ENCODE measurements at places on chromosomes 13 and 19.
A peak's percentile ranks its signal among the peaks of the same experiment; 100 is the strongest.

- no peak for DNase-seq
Observed at GRCh38 chr19:10858204-10858828, 10.1 kb downstream of the C19orf38 start.

DNA sequence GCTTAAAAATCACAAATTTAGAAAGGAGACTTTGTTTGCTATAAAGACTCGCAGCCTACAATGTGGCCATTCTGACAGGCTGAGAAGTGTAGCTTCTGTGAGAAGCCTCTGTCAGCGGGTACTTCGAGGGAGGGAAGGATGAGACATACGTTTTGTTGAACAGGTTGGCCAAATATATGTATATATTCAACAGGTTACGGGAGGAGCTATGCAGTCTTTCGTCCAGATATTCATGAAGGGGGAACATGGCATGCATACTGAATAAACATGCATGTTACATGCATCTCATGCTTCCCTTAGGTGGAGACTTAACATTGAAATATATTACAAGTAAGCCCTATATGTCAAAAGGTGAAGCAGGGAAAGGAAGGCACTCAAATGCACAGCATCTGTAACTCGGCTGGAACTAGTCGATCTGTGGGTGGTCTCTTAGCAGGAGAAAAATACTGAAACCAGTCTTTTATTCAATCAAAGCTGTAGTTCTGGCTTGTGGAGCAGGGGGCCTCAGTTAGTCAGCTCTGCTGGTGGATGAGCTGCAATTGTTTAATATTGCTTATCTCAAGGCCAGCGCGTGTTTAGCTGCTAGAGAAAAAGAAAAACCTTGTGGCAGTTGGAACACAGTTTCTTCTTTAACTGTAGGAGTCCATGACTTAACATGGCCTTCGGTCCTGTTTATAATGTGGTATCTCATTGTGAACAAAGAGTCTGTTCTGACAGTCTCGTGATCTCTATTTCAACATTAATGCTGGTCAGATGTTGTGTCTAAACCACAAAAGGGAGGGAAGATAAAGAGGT lies 94.3 kb downstream of the FAM216B start:
- DNase-seq, result no peak

DNA sequence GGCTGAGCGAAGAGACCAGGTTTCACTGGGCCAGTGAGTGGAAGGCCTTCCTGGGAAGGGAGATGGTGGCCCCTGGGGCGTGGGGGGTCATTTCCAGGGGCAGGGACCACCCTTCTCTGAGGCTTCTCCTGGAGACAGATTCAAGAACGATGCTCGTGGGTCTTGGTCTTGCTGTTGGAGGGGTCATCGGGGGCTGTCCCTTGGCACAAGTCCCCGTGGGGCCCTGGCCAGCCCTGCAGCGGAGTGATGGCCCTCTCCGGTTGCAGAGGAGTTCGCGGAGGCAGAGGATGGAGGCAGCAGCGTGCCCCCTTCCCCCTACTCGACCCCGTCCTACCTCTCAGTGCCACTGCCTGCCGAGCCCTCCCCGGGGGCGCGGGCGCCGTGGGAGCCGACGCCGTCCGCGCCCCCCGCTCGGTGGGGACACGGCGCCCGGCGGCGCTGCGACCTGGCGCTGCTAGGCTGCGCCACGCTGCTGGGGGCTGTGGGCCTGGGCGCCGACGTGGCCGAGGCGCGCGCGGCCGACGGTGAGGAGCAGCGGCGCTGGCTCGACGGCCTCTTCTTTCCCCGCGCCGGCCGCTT lies 4.8 kb downstream of the TTC9B start:
- no peak for DNase-seq

GRCh38 chr19:43545981-43546380 lies 13.0 kb downstream of the ZNF575 start:
- DNase-seq, result no peak

- no peak for DNase-seq
Observed at GRCh38 chr13:43006893-43007631, 15.0 kb upstream of the EPSTI1 start.

DNA sequence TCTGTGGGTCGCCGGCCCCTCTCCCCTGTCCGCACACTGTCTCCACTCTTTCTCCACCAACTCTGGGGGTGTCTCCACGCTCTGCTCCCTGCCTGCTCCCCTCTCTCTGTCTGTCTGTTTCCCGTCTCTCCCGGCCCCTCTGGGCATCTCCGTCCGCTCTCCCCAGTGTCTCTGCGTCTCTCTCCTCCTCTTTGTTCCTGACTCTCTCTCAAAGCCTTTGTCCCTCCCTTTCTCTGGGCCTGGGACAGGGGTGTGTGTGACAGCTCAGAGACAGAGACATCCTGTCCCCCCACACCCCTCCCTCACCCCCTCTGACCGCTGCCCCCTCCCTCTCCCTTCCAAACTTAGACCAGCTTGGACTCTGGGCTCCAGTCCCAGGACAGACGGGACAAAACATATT lies 668 bp upstream of the SBK3 start:
- DNase-seq, result no peak

- DNase-seq, result peak; percentile 68
Observed at GRCh38 chr13:28718543-28719226, at the start of gene SLC46A3. TSS of gene SLC46A3 (minus strand) at chr13:28718970. CDS start at chr13:28717998, 972 bp downstream.

GRCh38 chr13:30268673-30269072 lies 38.7 kb downstream of the KATNAL1 start:
- DNase-seq, result no peak

GRCh38 chr19:3028305-3029064 lies 595 bp downstream of the TLE2 start:
- no peak for DNase-seq

- DNase-seq, result no peak
Observed at GRCh38 chr19:19315444-19315843, 4.9 kb downstream of the SUGP1 start.

DNA sequence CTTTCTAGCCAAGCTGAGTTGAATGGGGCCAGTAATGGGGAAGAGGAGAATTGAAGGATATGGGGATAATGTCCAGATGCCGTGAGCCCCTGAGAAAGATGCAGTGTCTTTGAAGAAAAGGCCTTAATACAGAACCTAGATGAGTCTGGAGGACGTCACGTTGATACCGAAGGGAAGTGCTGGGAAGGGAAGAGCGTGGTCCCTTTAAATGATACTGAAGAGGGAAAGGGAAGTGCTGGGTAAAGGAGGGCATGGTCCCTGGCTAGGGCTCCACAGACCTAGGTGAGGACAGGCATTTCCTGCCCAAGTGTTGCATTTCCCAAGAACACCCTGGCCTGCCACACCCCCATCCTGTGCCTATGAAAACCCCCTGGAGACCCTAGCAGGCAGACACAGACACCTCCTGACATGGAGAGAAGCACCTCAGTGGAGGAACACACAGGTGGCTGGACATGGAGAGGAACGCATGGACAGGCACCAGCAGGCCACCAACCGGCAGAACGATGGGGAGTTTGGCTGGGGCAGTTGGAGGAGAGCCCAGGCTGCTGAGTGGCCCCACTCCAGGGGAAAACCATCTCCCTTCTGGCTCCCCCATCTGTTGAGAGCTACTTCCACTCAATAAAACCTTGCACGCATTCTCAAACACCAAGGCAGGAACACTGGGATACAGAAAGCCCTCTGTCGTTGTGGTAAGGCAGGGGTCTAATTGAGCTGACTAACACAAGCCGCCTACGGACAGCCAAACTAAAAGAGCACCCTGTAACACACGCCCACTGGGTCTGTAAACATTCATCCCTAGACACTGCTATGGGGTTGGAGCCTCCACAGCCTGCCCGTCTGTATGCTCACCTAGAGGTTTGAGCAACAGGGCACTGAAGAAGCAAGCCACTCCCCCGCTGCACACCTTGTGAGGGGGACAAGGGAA lies 34.9 kb upstream of the POMP start:
- no peak for DNase-seq

DNA sequence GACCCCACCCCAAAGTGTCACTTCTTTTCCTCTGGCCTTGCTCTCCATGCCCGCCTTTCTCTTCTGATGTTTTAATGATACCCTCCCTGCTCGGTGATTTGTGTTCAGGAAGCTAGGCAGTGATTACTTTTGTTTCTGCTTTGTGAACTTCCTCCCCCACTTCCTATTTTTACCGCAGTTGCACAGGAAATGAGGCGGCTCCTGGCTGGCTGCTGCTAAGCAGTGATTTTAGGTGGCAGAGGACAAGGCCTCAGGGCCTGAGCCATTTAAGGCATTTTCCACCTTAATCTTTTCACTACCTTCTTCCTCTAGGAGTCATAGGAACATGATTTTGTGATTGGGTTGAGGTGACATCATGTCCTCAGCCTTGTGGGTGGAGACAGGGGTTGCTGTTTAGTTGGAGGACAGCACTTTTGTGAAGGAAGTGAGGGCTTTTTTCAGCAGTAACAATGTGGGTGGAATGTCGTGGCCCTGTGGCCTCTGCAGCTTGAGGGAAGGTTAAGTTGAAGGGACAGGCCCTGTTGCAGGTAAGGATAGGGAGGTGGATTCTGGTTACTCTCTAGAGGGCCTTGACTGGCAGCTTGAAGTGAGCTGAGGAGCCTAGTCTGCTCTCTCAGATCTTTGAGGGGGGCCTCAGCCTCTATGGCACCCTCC lies 15.7 kb downstream of the GARRE1 start:
- DNase-seq, result no peak

- no peak for DNase-seq
Observed at GRCh38 chr13:37132211-37132610, 26.7 kb upstream of the CSNK1A1L start.

- no peak for DNase-seq
Observed at GRCh38 chr13:114318624-114319023, 4.3 kb downstream of the CHAMP1 start.

GRCh38 chr13:113216254-113217048 lies 7.0 kb downstream of the CUL4A start:
- DNase-seq, result no peak

- no peak for DNase-seq
Observed at GRCh38 chr19:3720349-3720917, 12.2 kb downstream of the TJP3 start.

DNA sequence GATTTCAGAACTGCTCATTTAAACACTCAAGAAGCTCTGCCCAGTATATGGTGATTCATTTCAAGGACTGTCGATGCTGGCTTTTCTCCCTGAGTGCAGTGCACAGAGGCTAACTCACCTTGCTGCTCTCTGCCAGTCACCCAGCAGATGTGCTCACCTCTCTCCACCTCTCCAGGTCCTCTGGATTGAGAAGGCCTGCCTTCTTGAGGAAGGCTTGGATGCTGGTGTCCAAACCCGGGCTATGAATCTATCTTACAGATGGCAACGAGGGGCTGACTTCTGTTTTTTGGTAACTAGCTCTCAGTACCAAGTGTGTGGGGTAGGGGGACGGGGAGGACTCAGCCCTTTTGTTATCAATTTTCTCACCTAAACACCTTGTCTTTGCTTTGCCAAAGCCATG lies 47.6 kb downstream of the TEX29 start:
- DNase-seq, result no peak

GRCh38 chr13:50224534-50224933 lies 209.3 kb downstream of the KCNRG start:
- peak; percentile 90 for DNase-seq

GRCh38 chr13:34128661-34129060 lies 310.7 kb downstream of the RFC3 start:
- no peak for DNase-seq

- no peak for DNase-seq
Observed at GRCh38 chr19:17872251-17873001, 681 bp downstream of the SLC5A5 start.
